ENCODE measurements at places on chromosomes 3 and 15.
A peak's percentile ranks its signal among the peaks of the same experiment; 100 is the strongest.

DNA sequence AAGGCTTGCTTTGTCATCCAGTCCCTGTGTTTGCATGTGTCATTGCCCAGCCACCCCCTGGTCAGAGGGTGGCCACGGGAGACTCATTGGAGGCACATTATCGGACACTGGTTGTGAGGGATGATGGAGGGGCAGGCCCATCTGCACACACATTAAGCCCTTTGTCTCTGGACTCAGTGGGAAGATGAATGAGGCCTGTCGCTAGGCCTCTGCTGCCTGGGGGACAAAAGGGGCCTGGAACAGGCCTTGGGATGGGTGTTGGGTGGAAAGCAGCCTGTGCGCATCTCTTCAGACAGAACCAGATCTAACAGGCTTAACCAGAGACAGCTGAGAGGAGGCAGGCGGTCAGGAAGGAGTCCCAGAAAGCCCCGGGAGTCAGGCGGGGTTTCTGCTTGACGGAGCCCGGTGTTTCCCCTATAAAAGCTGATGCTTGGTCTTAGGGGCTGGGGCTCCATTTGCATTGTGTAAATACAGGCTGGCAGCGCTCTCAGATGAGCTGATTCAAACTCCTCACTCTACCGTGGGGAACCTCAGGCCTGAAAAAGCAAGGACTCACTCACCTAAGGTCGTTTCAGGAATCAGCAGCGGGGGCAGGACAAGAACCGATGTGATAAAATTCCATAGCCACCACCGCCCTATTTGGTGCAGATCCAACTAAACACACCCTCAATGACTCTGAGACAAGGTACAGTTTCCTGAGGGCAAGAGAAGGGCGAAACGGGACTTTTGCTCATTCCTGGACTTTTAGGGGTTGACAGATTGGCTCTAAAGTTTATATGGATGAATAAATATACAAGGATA is 17.1 kb upstream of the SKIC8 start:
- no peak for DNase-seq

GRCh38 chr3:120093911-120094775 is at the start of gene GSK3B:
Gene GSK3B (minus strand): TSS chr3:120094447. CDS start chr3:120093434, 1,013 bp downstream.
- DNase-seq: peak; percentile 45

- DNase-seq: no peak
Measured at GRCh38 chr3:8768364-8769087, 887 bp downstream of the OXTR start.

DNA sequence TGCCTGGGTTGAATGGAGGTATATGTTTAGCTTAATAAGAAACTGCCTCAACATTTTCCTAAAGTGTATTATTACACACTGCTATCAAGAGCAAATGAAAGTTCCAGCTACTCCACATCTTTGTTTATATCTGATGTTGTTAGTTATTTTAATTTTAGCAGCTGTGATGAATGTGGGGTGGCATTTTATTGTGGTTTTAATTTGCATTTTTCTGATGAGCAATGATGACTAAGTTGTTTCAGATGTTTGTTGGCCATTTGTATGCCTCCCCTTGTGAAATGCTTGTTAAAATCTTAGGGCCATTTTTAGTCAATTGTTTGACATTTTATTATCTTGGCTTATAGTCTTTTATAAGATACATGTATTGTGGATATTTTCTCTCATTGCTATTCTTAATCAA is 260.4 kb upstream of the SLCO3A1 start:
- DNase-seq: no peak

DNA sequence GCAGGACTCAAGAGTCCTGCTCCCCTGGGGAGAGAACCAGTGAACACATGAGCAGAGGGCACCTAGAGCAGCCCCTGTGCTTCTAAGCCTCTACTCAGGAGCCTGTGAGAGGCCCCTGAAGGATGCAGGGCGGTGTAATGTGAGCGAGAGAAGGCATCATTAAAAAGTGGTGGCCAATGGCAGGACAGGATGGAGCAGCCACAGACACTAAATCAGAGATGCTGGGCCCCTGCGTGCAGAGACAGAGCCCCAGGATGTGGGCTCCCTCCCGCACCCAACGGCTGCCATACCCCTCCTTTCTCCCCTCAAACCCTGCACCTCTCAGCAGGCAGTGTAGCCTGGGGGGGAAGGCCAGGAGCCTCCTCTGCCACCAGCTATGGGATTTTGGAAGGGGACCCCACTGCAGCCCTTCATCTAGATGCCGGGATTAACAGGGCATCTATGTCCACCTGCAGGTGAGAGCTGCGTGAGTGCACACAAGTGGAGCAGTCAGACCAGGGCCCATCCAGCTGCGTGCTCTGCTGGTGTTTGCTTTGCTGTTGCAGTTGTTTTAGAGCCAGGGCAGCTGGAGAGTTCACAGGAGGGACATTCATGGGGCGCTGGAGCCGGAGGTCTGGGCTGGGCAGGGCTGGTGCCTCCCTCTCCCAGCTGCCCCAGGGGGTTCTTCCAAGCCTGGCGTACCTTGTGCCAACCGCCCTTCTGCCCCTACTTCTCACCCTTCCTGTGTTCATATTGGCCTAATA is 5.1 kb upstream of the IQSEC1 start:
- DNase-seq: no peak

DNA sequence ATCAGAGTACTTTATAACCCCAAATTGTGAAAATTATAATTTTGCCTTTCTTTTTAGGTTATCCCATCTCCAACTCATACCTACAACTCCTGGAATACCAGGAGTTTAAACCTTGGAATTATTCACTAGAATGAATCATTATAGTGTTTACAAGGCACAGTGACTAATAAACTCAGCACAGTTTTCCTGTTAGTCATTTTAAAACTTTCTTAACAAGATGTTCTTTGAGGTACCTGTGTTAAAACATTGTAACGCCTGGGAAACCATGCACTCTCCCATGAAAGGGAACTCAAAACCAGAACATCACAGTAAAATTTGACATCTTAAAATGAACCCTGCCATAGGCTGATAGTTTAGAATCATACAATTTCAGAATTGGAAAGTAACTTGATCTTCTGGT is 132.4 kb upstream of the OSTN start:
- DNase-seq: no peak

GRCh38 chr3:168186293-168186983 is 90.7 kb upstream of the GOLIM4 start:
- DNase-seq: no peak

GRCh38 chr3:126158912-126159454 is 21.4 kb downstream of the ALDH1L1 start:
- DNase-seq: no peak

DNA sequence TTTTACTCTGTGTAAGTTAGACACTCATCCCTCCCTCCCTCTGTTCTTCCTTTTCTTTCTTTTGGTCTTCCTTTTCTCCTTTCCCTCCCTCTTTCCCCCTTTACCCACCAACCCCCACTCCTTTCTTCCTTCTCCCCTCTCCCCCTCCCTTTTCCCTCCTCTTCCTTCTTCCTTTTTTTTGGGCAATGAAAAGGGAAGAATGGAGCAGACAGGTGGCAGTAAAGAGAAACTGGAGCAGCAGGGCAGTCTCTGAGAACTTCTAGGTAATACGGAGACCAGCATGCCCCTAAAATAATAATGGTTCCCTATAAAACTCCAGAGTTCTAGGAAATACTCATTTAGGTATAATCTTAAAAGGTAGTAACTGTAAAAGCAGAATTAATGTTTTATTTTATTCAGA is 11.4 kb upstream of the GPR171 start:
- no peak for DNase-seq

DNA sequence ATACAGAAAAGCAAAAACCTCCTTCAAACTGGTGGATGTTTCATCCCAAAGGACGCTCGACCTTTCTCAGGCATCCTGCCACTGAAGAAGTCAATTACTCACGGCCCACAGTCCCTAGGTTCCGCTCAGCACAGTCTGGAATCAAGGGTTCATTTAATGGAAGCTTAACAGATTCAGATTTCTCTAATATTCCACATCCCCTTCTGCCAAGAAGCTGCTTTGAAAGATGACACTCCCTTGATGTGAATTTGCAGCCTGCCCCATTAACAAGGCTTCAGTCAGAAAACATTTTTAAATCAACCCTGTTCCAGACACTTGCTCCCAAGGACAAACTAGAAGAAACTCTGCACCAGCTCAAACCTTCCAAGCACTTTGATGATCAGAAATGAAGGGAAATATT is 81.2 kb downstream of the LIPC start:
- DNase-seq: no peak
